ELR (cell line): ENCODE measurements at places on chromosomes 12 and 14.

- DNase-seq, result no peak
These were observed 210.1 kb upstream of the DIO3 start for GRCh38 chr14:101351146-101351545.

DNA sequence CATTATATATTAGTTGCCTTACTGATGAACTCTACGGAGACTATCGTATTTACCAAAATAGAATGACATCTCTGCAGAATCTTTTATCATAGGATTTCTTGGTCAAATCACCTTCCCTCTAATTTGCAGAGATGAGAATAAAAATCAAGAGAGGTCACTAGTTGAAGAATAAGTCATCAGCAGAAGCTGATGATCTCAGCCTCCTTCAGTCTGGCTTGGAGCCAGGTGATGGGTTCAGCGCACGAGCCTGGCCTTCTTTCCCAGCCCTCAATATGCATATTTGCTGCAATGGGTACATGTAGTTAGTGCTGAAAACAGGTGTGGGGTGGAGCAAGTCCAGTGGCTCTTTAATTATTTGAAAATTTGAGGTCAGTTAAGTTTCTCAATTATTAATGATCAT is 19.2 kb upstream of the EMP1 start:
- peak; percentile 70 for DNase-seq

GRCh38 chr12:59086126-59086525 is 165.8 kb upstream of the LRIG3 start:
- no peak for DNase-seq

- peak; percentile 89 for DNase-seq
These were observed 82.7 kb downstream of the BEGAIN start for GRCh38 chr14:100504372-100505078.

GRCh38 chr12:12086362-12086761 is 15.6 kb downstream of the BCL2L14 start:
- DNase-seq, result no peak

- DNase-seq, result no peak
These were observed 312.6 kb downstream of the BCL11B start for GRCh38 chr14:98959410-98959809.

DNA sequence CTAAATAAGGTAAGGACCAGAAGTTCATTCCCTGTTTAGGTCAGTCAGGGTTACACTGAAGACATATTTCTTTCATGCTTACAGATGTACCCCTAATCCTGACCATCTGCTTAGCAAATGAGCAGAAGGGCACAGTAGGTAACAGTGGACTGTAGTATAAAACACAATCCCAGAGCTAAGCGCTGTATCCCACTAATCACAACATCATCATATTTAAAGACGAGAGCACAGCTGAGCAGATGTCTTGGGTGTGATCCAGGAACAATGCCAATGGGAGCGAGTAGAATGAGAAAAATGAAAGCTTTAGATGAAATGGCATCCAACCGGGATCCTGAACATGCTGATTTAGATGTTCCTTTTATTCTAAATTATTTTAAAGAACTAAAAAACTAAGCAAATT is 213.4 kb downstream of the CCER1 start:
- DNase-seq, result no peak

DNA sequence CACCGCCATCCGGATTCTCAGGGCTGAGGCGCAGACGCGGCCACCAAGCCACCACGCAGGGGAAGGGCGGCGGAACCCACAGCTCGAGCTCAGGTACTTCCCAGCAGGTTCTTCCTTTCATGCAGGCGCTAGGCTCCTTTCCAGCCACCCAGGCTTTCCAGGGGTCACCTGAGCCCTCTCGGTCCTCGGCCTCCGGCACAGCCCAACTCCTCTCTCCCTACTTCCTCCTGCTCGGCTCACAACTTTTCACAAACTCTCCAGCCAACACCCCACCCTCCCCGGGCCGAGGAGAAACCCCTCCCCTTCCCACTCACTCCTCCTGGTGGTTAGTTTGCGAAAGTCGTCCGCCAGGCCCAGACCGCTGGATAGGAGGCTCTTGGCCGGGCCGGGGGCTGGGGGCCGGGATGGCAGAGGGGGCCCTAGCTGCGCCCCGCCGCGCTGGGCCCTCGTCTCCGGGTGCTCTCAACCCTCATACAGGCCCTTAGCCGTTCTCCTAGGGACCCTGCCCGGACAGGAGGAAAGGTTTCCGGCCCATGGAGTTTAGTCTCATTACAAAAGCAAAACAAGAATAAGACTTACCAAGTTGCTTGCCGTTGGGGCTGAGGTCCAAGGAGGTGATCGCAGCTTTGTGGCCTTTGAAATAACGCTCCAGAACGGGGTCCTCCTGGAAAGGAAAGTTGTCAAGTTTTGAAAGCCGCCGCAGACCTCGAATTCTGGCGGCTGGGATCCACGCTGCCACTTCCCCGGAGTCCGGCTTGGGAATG is at the start of gene GALNT4:
GALNT4 (minus strand) TSS at position 256 of the 764 bp plus-strand sequence; CDS start at position 9, 247 bp downstream.
- peak; percentile 90 for DNase-seq

GRCh38 chr12:92078167-92079053 is 67.2 kb downstream of the BTG1 start:
- peak; percentile 96 for DNase-seq

DNA sequence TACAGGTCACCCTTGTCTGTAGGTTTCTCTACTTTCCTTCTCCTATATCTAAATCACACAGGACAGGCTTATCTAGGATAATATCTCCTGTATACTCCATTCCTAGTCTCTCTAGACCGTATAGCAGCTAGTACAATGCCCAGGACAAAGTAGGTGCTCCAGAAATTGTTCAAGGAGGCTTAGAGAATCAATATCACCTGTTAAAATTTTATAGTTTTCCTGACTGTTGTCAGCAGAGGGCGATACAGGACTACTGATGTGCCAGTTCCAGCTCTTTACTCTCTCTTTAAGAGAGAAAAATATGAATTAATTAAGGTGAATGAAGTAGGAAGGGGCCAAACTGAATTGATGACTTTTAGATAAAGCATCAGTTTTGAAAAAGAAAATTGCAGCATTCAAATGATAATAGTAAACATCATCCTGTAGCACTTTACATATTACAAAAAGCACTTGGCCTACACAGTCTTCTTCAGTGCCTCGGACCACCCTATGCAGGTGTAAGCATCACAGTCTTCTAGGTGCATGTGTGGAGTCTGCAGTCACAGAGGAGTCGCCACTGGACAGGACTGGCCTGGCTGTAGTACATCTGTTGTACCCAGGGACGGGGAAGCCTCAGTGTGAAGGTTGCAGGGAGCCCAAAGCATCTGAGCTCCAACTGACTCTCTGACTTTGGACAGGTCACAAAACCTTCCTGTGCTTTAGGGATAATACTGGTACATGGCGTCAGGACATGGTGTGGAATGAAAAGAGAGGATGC is 61.9 kb upstream of the MAX start:
- DNase-seq, result peak; percentile 72

DNA sequence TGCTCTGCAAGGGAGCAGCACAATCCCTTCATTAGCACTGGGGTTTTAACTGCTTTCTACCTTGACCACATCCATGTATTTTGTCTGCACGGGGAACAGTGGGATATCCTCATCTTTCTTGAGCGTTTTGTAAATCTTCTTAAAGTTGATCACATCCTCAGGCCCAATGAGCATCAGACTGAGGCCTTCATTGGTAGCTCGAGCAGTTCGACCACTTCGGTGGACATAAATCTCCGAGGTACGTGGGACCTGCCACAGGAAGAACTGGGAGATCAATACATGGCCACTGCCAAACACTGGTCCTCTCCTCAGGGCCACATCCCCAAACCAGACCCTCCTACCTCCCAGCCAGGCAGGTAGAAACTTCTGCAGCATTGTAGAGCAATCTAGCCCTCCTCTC is 26.1 kb downstream of the DDX24 start:
- no peak for DNase-seq

DNA sequence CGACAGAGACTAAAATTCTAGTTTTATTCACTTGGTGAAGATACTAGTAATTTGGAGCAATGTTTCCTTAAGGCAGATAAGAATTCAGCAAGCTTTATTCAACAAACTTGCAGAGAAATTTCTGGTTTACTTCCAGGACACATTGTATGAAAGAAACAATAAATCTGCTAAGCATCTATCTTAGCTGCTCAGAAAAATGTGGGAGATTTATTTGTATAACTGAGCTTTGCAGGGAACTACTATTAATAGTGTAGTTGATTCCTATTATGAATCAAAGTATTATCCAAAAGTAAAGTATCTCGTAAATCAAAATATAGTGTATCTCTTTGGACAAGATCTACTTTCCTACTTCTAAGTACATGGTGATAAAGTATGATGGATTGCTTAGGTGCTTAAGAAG is 239.4 kb upstream of the TMTC1 start:
- DNase-seq, result no peak

- DNase-seq, result no peak
These were observed 1.9 kb downstream of the PTPN21 start for GRCh38 chr14:88552876-88553275.

GRCh38 chr12:3752741-3753486 is at the start of gene CRACR2A:
Gene CRACR2A, minus strand, starts transcription at chr12:3753109. Its CDS starts 56,110 bp downstream, at chr12:3696999.
- DNase-seq, result peak; percentile 78

GRCh38 chr12:70305794-70306193 is 60.3 kb upstream of the KCNMB4 start:
- no peak for DNase-seq

GRCh38 chr12:107035733-107036132 is 48.8 kb upstream of the MTERF2 start:
- no peak for DNase-seq

DNA sequence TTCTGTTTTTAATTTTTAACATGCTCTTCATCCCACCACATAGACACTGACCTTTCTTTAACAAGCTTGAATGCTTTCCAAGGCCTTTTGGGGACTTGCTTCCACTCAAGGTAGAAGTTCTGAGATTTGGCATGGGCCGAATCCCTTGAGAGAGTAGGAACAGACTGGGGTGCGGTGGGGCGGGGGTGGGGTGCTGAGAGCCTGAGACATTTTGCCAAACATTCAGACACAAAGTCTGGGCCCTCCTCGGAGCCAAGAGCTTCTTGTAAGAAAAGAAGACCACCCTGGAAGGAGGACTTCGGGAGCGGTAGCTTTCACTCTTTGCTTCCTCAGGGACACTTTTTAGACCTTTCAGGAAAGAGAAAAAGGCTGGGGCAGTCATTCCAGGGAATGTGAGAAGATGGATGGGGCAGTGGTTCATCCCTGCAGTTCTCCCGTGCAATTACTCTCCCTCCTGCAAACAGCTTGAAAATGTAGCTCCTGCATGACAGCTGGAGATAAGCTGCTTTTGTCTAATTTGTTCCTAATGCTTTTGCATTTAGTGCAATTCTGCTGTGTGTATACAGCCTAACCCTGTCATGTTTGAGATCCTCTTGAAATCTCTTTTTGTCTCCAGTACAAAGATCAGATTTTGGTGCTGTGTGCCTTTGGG is 16.3 kb upstream of the MYO1H start:
- DNase-seq, result no peak
